ENCODE measurements at places on chromosomes 1 and 21.

GRCh38 chr1:79974659-79975058 lies 968.1 kb upstream of the ADGRL4 start:
- no peak for DNase-seq

GRCh38 chr1:165629848-165630628 lies 996 bp upstream of the MGST3 start:
- DNase-seq, result no peak

DNA sequence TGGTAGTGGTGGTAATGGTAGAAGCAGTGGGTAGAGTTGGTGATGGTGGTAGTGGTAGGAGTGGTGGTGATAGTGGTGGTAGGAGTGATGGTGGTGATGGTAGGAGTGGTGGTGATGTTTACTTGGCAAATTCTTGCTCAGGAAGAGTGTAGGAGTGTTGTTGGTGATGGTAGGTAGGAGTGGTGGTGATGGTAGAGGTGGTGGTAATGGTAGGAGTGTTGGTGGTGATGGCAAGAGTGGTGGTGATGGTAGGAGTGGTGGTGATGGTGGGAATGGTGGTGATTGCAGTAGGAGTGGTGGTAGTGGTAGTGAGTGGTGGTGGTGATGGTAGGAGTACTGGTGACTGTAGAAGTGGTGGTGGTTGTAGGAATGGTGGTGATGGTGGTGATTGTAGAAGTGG lies 106.5 kb downstream of the DISC1 start:
- DNase-seq, result no peak

GRCh38 chr1:185008838-185009237 lies 34.5 kb upstream of the NIBAN1 start:
- no peak for DNase-seq

GRCh38 chr21:17768840-17769446 lies 50.2 kb downstream of the C21orf91 start:
- DNase-seq, result no peak

All from DMS 273 treated with DMSO at 0.1 percent for 48 hours (cell line).